ENCODE measurements at places on chromosomes 2 and 18.
A peak's percentile ranks its signal among the peaks of the same experiment; 100 is the strongest.

DNA sequence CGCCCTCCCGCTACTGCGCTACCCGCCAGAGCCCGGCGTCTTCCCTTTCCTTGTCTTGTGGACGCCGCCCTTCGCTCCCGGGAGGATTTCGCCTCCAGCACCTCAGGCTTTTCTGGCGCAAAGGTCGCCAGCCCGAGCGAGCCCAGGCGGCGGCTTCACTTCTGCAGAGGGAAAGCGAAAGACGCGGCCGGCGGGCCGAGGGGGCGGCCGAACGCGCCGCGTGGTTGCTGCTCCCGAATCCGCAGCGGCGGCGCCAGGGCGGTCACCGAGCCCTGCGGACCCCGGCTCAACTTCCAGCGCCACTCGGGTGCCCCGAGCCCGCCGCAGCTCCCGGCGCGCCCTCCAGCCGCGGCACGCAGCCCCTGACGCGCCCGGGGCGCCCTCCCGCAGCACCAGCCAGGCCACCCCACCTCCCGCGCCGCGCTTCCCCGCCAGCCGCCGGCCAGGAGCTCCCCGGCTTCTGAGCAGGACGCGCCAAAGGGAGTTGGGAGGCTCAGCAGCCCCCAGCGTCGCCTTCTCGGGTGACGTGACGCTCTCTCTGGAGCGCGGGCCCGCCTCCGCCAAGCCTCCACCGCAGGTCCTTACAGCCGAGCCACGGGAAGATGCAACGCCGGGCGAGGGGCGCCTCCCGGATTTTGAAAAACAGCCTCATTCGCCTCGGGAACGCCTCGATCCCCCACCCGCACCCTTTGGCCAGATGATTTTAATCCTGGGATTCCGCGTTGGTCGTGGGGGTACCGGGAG, 84.9 kb upstream of the EPB41L3 start:
- DNase-seq = no peak

DNA sequence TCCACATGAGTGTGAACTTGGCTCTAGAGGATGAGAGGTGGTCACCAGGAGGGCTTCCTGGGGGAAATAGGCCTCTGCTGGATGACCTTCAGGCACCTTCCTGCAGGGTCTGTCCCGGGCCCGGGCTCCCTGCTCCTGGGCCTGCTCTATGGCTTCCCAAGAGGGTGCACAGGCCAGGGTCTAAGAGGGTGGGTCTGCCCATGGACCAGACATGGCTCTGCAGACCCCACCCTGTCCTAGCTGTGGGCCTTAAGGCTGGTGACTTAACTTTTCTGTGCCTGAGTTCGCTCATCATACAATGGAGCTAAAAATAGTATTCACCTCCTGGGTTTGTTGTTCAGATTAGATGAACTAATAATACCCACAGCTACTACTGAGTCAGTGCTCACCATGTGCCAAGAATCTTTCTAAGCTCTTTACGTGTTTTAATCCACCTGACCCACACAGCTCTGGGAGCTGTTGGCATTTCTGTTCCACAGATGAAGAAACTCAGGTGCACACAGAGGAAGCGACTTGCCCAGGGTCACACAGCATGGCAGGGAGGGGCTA, 14.4 kb downstream of the INHBB start:
- DNase-seq = no peak

GRCh38 chr2:113711851-113712250, 44.6 kb downstream of the SLC35F5 start:
- DNase-seq = no peak

- DNase-seq = no peak
Measured at GRCh38 chr2:152513681-152514080, 178.7 kb downstream of the FMNL2 start.

GRCh38 chr18:63162271-63163014, 157.1 kb downstream of the BCL2 start:
- peak; percentile 66 for DNase-seq

DNA sequence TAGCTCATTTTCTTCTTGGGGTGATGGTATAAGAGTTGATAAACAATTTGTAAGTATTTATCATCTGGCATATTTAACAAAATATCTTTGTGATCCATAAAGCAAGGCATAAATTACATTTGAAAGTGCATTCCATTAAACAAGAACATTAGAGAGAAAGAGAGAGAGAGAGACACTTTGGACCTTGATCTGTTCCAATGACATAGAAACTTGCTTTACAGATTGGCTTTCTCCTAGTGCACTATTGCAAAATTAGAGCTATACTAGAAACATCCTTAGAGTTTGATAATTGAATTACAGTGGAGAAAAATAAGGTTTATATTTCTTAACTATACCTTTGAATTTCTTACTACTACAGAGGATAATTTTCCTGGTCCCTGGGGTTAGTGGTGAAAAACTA, 5.7 kb upstream of the ACADL start:
- no peak for DNase-seq

DNA sequence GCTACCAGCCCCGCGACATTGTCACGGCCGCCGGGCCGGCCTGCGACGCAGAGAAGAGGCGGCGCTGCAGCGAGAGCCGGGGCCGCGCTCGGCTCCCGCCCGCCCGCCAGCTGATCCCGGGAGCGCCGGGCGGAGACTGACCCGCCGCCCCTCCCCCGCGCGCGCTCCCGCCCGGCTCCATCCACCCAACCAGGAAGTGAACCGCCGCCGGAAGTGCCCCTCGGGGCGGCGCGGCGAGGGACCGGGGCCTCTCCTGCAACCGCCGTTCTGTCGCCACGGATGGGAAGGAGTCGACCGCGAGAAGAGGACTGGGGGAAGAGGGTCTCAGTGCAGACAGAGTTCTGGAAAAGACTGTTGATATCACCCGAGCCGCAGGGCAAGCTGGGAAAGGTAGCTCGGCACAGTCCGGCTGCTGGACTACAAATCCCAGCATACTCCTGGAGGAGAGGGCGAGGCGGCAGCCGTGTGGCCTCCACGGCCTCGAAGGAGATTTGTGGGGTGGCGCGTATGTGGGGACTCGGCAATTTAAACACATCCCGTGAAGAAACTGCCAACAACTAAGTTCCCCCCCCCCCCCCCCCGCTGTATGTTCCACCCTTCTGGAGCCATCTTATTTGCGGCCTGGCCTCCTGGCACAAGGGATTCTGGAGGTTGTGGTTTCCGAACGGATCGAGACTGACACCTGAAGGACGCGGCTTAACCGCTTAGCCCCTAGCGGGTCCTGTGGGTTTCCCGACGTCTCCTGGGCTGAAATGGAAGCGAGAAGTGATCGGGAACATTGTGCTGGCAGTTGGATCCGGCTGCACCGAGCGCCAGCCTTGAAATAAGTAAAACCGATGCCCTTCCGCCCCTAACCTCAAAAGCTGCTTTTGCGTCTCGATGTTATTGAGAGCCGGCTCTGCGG, at the start of gene AAK1:
AAK1 (minus strand) TSS at position 138 of the 904 bp plus-strand sequence. CDS start 699 bp downstream, outside the sequence.
- peak; percentile 85 for DNase-seq

GRCh38 chr18:2924920-2925319, 78.1 kb downstream of the EMILIN2 start:
- no peak for DNase-seq

DNA sequence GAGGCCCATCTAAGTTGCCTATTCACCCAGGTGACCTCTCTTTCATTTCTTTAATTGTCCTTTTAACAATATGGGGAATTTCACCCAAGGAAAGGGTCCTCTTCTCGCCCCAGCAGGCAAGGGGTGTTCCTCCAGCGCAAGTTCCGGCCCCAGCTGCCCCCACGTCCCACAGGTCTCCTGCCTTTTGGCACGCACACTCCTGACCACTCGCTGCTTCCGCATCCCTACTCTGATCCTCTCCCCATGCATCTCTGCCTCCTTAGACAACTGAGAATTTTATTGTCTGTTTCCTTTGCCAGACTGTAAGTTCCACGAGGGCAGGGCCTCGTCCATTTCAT, 684 bp upstream of the ARPC2 start:
- DNase-seq = no peak

- no peak for DNase-seq
Measured at GRCh38 chr2:240462073-240462706, 26.7 kb downstream of the GPC1 start.

DNA sequence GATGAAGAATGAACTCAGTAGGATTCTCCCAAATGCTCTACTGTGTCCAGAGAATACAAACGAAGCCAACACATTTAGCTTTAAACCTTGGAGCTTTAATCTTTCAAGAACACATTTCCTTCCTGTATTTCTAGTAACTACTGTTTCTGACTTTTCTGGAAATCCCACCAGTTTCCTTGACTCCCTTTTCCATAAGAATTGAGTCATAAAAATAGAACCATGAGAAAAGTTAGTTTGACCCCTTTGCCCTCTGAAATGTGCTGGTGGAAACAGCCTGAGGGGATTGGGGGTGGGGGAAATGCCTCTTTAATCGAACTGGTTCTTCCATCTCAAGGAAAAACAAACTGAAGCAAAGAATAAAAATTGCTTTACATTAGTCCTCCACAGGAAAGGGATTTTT, 123.9 kb downstream of the TMEM17 start:
- no peak for DNase-seq

- DNase-seq = peak; percentile 44
Measured at GRCh38 chr2:197248623-197249022, 62.0 kb downstream of the ANKRD44 start.

DNA sequence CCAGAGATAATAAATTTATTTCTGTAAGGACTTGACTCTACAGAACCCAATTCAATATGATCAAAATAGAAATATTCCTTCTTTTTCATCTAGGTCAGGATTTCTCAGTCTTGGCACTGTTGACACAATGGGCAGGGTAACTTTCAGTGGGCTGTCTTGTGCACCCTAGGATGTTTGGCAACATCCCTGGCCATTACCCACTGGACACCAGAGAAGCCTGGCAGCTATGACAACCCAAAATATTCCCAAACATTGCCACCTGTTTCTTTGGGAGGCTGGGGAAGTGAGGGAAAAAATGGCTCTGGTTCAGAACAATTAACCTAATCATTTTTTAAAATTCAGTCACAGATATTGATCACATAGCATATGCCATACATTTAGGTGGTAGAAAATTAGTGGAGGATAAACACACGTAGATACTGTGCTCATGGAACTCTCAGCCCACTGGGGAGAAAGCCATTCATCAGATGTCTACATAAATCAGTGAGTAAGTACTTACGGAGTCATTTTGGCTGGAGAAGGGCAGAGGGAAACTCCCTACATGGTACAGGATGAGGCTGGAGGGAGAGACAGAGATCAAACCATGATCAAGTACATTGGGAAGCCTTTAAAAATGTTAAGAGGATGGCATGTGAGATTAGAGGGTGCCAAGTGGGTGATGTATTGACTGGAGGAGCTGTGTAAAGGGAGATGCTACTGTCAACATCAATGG, 718 bp upstream of the TNP1 start:
- DNase-seq = no peak

GRCh38 chr2:215930505-215931253, 82.7 kb downstream of the MREG start:
- DNase-seq = no peak

DNA sequence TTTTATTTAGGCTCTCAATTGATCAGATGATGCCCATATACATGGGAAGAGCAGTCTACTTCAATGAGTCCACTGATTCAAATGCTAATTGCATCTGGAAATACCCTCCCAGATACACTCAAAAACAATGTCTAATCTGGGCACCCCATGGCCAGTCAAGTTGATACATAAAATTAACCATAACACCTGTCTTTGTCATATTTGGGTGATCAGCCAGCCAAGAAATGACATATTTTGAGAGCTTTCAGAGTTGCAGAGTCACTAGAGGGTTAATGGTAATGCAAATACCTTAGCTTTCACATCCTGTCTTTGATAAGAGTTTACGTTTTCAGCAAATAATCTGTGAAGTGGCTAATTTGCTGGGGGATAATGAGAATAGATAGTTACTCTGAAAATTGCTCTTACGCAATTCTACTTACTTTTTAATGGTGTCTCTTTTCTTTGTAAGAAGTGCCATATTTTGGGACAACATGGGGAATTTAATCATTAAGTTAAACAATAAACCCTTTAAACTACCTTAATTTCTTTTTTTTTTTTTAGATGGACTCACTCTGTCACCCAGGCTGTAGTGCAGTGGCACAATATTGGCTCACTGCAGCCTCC, 49.1 kb downstream of the CCDC195 start:
- DNase-seq = no peak

DNA sequence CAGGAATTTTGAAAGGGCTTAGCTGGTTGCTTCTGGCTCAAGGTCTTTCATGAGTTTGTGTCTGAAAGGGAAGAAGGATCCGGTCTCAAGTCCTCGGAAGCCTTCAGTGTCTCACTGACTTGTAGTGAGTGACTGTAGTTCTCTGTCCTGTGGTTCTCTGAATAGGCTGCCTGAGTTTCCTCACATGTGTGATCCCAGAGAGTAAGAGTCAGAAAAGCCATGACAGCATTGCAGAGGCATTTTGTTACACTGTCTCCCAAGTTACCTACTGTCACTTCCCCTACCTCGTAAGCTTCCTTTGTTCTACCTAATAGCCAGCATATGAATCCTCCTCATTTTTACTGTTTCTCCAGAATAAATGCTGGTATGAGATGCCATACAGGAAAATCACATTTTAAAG, 709.1 kb upstream of the CHAC2 start:
- DNase-seq = no peak

DNA sequence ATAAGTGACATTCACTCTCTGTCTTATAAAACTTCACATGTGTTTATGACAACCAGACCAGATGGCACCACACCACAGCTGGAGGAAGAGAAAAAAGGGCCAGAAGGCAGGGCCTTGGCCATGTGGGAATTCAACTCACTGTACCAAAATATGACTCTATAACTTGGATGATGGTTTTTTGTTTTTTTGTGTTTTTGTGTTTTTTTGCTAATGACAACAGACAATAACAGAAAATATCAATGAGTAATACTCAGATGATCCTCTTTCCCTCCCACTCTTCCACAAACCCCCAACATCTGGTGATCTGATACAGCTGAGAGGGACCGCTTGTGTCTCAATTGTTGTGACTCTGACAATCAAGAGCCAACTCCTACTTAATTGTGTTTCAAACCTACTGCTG, 12.4 kb downstream of the NMI start:
- no peak for DNase-seq

DNA sequence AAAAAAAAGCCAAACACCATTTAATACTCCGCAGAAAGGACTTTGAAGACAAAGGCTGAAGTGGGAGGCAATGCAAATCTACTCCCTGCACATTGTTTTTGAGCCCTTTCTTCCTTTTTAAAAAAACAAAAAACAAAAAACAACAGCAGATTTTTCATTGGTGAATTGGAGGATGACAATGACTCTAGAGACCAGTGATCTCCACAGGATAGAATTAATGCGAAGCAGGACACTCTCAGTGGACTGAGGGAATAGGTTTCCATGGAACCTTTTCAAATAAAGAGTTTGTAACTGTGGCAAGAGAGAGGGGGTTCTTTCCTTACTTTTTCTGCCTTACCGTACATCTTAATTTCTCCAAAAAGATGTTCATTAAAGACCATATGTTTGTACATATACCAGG, 371.0 kb downstream of the MEIS1 start:
- DNase-seq = no peak

GRCh38 chr2:196598412-196598811, 41.1 kb upstream of the CCDC150 start:
- no peak for DNase-seq

- DNase-seq = no peak
Measured at GRCh38 chr18:11271954-11272353, 122.6 kb upstream of the PIEZO2 start.

Measured in CD4-positive, alpha-beta T cell treated with Interleukin-4 for 1 hour (primary cell).